ENCODE measurements at places on chromosomes 7 and 10. TPM values are rescaled to one million over a fixed set of nuclear protein-coding genes. Genes with fewer than 3 reads are reported as not detected.

The CDK14 gene
- 68.5 TPM for total RNA-seq

The CEP41 gene
- 16.4 TPM for total RNA-seq

The RFC2 gene
- 27.1 TPM for total RNA-seq

The CARD11 gene
- not detected for total RNA-seq

The CALHM3 gene
- not detected for total RNA-seq

The VWA2 gene
- total RNA-seq: 0.58 TPM

The PALD1 gene
- total RNA-seq: 0.66 TPM

The UPK3B gene
- not detected for total RNA-seq

The MYO3A gene
- not detected for total RNA-seq

The AQP1 gene
- 1.5 TPM for total RNA-seq

The ZNF853 gene
- 1.5 TPM for total RNA-seq

The PDZD7 gene
- 1.6 TPM for total RNA-seq

The SH2D4B gene
- total RNA-seq: not detected

The BHLHA15 gene
- total RNA-seq: not detected

The AGR2 gene
- not detected for total RNA-seq

The SLC18A2 gene
- total RNA-seq: under 0.01 TPM

The CPED1 gene
- 122 TPM for total RNA-seq

The LBX1 gene
- total RNA-seq: not detected

The SEMA3D gene
- total RNA-seq: 2.6 TPM

The ANKRD61 gene
- not detected for total RNA-seq

The OGDHL gene
- 0.29 TPM for total RNA-seq

The TEX36 gene
- total RNA-seq: not detected

The FAS gene
- total RNA-seq: 85.7 TPM

The MSANTD7 gene
- 15.9 TPM for total RNA-seq

The H2AZ2 gene
- 136 TPM for total RNA-seq

The MAT1A gene
- total RNA-seq: under 0.01 TPM

The TSPAN15 gene
- total RNA-seq: 0.44 TPM

The BAZ1B gene
- total RNA-seq: 50.4 TPM

The CACNB2 gene
- 1.2 TPM for total RNA-seq

The MRC1 gene
- total RNA-seq: under 0.01 TPM

The GBX1 gene
- not detected for total RNA-seq

The NPM3 gene
- 146 TPM for total RNA-seq

The C10orf90 gene
- not detected for total RNA-seq

The EFCAB10 gene
- total RNA-seq: not detected

The ACTL6B gene
- not detected for total RNA-seq

The CPA1 gene
- total RNA-seq: not detected

The CLRN3 gene
- not detected for total RNA-seq

The HMX3 gene
- not detected for total RNA-seq

The CALHM1 gene
- total RNA-seq: not detected

The LRIT1 gene
- not detected for total RNA-seq

The TAS2R39 gene
- not detected for total RNA-seq

The PRSS37 gene
- not detected for total RNA-seq

The STAG3 gene
- 1.6 TPM for total RNA-seq

The ELAPOR2 gene
- total RNA-seq: 4.2 TPM

The AKR1C4 gene
- total RNA-seq: not detected

The GHRHR gene
- total RNA-seq: not detected

The TPK1 gene
- 5.3 TPM for total RNA-seq

The AUTS2 gene
- total RNA-seq: 5.1 TPM

The C10orf67 gene
- total RNA-seq: 0.44 TPM

The PGAM2 gene
- total RNA-seq: 0.17 TPM

All from smooth muscle cell of trachea (primary cell).